ENCODE measurements at places on chromosomes 16 and 17.

GRCh38 chr17:19295473-19296135 is 58.4 kb downstream of the EPN2 start:
- no peak for DNase-seq

- no peak for DNase-seq
Measured at GRCh38 chr17:41287050-41287449, 11.6 kb downstream of the KRTAP9-7 start.

GRCh38 chr17:66667090-66667489 is 167.8 kb upstream of the CACNG5 start:
- no peak for DNase-seq

DNA sequence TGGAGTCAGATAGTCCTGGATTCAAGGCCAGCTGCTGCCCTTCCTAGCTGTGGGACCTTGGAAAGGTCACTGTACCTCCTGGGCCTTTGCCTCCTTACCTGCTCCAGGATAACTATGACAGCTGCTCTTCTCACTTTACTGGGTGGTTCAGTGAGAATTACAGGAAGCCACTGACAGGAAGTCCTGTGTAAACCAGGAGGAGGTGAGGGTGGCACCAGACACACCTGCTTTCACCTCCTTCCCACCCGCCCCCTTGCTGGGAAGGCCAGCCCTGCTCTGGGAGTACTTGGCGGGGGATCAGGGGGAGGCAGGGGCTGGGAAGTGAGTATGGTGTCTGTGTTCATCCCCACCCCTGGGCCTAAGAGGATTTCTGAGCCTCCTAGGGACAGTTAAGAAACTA is 42.6 kb downstream of the CPNE2 start:
- peak; percentile 34 for DNase-seq

GRCh38 chr17:20735796-20736195 is 156.3 kb downstream of the CDRT15L2 start:
- DNase-seq = no peak

DNA sequence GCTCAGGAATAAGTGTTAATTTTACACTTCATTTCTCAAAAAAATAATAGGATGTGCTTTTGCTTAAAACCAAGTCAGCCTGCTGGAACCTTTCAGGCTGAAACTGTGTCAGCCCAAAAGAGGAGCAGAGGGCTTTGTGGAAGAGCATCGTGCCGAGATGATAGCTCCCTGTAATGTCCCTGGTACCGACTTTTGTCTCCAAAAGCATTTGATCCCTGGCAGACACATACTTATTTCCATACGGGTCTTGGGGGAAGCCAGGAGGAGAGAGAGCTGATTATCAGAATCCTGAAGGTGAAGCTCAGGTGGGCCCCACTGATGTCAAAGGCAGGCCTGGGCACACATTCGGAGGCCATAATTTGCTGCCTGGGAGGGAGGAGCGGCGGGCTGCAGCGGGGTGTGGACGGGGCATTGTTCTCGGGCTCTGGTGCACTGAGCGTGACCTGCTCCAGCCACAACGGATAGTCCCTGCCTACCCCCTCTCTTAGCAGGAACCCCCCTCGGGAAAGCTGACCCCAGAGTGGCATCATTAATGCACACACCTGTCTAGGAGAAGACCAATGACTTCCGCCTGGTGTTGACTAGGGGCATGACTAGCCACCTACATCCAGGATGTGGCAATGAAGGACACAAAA is 155.9 kb downstream of the C16orf78 start:
- DNase-seq = no peak

DNA sequence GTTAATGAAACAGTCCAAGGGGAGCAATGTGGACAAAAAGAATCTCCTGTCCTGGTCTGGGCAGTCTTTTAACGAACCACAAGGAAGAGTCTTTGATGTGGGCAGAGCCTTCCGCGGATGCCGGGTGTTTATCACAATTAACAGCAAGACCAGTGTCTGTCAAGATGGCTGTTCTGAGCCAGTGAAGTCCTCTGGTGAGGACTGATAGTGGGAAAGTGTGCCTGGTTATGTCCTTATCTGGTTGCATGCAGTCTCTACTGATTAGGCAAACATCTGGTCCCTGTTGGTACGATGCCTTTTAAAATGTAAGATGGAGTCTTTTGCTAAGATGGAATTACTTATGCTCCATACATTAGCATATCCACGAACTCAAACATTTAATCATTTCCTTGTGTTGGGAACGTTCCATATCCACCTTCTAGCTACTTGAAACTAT is 88.5 kb downstream of the ZNF18 start:
- no peak for DNase-seq

DNA sequence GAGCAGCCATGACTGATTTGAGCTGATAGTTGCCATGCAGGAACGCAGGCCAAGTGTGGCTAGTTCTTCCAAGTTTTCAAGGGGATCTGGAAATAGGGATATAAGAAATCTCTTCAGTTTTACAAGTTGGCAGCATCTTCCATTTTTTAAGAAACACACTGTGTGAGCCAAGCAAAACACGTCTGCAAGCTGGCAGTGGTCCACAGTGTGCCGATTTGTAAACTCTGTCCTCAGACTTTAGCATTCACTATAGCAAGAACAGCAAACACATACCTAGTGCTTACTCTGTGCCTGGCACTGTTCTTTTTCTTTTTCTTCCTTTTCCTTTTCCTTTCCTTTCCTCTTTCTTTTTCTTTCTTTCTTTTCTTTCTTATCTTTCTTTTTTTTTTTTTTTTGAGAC is 2.9 kb downstream of the ORAI3 start:
- DNase-seq = no peak

- DNase-seq = peak; percentile 96
Measured at GRCh38 chr17:76141212-76142038, at the start of gene FOXJ1. TSS of gene FOXJ1 (minus strand) at chr17:76141245. CDS start at chr17:76140395, 850 bp downstream.

DNA sequence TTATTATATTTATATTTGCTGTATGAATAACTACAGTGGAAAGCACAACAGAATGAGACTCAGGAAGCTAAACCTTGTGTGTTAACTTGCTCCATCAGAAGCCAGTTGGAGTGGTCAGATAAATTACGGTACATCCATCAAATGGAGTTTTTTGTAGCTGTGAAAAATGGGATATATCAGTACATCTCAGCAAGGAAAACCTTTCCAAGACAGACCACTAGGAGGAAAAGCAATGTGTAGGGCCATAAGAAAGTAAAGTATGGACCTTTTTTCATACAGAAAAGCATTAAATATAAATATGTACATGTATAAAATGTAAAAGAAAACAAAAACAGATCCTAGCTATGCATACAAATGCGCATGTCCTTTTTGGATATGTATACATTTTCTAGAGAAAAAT is 403.8 kb upstream of the CDH11 start:
- DNase-seq = no peak
